CD4-positive, alpha-beta T cell treated with Interleukin-4 for 4 hours (primary cell): ENCODE measurements at places on chromosomes 3 and 15.

- DNase-seq = no peak
These were observed 40.5 kb downstream of the SCN5A start for GRCh38 chr3:38608961-38609360.

- DNase-seq = no peak
These were observed 31.0 kb upstream of the ATOSA start for GRCh38 chr15:52710050-52710707.

DNA sequence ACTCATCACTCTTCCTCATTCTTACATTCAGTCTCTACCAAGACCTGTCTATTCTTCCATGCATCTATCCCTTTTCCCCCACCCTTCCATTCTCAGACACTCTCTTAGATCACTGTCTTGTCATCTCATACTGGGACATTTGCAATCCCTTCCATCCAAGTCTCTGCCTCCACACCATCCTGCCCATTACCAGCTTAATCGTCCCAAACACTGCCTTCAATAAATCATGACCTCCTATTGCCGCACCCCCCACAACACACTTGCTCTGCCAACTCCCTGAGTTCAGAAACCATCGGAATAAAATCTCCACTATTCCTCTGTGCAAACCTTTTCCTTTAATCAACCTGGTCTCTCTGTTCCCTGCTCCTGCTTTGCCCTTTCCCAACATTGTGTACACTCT, 18.9 kb downstream of the MYH15 start:
- DNase-seq = no peak

DNA sequence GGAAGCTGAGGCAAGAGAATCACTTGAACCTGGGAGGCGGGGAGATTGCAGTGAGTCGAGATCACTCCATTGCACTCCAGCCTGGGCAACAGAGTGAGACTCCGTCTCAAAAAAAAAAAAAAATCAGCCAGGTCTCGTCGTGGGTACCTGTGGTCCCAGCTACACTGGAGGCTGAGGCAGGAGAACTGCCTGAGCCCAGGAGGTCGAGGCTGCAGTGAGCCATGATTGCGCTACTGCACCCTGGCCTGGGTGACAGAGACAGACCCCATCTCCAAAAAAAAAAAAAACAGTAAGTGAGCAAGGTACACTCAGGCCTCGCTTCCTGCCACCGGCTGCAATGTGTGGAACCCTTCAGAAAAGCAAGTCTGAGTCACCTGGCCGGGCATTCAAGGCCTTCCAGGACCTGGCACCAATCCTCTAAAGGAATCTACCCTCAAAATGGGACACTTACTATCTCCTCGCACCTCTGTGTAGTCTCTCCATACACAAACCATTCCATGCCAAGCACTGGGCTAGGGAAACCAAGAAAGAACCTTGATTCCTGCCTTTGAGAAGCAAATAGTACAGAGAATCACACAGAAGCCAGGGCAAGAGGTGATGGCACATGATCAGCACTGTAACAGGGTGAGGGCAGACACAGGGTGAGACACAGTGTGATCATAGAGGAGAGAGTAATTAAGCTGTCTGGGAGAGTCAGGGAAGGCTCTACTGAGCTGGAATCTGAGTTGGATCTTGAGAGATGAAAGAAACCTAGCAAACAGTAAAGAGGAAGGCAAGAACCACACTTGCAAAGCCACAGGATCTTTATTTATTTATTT, 9.7 kb downstream of the SCAMP2 start:
- DNase-seq = no peak

DNA sequence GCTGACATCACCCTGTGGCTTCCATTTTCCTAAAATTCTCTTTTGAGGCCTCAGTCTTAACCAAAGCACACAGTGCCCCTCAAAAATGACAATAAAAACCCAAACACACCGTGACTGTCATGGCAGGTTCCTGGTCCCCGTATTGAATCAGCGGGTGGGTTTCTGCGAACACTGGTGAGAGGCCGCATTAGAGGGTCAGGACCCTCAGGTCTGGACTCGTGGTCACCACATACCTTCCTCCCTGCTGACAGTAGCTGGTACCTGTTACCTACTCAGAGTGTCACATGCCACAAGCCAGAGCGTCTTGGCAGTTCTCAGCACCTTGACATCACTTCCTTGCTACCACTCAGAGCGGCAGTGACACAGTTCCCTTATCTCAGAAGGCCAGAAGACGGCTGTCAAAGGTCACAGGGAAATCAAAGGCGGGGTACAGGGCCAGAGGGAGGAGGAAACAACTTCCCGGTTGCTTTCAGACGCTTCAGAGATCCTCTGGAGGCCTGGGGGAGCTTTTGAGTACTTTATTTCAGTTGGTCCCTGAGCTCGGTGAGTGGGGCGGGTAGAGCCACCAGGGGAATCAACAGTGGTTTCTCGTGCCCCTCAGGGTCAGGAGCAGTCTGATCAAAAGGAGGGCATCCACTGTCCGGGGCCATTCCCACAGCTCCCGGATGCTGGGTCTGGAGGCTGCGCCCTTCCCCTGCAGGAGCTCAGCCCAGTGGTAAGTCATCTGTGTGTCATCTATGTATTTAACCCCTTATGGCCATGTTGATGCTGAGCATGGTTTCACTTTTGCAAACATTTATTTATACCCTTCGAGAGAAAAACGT, at the start of the genes CCR5AS and CCRL2:
Gene CCR5AS (minus strand): TSS at position 279 of the 824 bp plus-strand sequence.
Gene CCRL2 (plus strand): TSS at position 472 of the 824 bp plus-strand sequence. CDS start 821 bp downstream, outside the sequence.
- DNase-seq = peak; percentile 50

- DNase-seq = no peak
These were observed 105.1 kb downstream of the ZMAT3 start for GRCh38 chr3:178966299-178967176.

DNA sequence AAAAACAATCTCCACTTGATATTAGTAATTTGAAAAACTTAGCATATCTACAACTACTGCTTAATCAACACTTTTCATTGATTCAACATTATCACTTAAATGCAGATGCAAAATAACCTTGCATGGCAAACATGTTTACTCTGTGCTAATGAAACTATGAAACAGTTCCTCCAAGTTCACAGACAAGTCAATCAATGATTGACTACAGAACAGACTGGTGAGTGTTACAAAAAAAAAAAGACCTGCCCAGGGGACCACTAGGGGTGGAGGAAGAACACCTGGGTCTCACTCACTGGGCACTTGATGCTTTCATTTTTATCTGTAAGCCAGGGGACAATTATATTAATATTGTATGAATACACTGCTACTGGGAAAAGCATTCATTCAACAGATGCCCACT, 4.3 kb upstream of the NR2C2 start:
- DNase-seq = no peak

DNA sequence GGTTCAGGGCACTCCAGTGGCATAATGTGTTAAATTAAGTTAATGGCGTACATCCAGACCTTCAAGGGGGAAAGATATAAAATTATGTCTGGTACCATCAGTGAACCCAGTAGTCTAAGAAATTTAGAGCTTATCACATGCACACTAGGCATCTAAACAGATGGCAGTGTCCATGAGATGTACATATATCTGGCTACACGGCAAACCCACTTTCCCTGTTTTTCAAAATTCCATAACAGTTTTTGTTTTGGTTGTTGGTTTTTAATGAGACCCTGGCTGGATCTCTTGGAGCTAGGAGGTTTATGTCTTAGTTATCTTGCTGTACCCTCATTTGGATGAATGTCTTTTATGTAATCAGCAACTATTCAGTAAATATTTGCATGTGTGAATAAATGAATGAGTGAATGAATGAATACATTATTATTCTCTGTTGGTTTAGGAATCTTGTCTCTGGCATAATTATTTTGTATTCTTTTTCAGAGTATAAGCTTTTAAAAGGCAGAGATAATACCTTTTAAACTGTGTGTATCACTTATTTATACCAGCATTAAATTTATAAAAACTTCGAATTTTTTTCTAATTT, 3.1 kb upstream of the UTS2B start:
- DNase-seq = no peak

DNA sequence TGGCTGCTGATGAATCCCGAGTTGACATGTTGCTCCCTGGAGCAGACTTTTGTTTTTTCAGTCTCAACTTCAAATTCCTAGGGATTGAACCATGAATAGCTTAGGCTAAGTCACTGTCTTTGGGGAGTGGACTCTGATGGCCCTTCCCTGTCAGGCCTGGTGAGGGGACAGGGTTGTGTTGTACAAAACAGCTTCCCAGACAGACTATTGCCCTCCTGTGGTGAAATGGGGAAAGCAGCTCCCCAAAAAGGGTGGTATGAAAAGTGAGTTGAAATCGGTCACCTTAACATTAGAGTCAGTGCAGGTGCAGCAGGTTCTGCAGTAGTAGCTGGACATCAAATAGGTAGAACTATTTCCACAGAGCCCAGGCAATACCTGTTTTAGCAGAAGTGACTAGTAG, 775.6 kb downstream of the ROBO2 start:
- no peak for DNase-seq

GRCh38 chr3:87191641-87192040, 35.5 kb upstream of the CHMP2B start:
- no peak for DNase-seq

- no peak for DNase-seq
These were observed 72.7 kb downstream of the DNAJB8 start for GRCh38 chr3:128394033-128394432.

GRCh38 chr3:112297714-112298113, 3.7 kb upstream of the SLC9C1 start:
- no peak for DNase-seq

DNA sequence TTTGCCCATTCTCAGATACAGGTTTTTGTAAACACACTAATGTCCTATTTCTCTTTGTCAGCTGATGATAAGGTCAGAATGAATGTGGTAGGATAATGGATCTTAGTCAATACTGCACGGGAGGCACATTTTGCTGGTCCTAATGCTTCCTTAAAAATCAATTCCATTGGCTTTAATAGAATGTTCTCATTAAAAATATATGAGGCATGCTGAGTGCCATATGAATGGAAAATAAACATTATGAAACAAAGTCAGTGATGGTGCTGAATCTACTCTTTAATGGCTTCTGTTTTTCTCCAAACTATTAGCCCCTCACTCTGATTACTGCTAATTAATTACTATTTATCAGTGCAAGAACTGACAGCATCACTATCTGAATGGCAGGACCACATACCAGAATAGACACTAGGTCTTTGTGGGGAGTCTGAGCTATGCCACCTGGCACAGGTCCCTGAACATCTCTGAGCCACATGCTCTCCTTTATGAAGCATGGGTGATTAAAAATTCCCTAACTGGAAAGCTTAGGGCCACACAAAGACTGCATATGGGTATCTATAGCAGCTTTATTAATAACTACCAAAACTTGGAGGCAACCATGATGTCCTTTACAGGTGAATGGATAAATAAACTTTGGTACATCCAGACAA, 278.9 kb downstream of the MEX3B start:
- DNase-seq = no peak

DNA sequence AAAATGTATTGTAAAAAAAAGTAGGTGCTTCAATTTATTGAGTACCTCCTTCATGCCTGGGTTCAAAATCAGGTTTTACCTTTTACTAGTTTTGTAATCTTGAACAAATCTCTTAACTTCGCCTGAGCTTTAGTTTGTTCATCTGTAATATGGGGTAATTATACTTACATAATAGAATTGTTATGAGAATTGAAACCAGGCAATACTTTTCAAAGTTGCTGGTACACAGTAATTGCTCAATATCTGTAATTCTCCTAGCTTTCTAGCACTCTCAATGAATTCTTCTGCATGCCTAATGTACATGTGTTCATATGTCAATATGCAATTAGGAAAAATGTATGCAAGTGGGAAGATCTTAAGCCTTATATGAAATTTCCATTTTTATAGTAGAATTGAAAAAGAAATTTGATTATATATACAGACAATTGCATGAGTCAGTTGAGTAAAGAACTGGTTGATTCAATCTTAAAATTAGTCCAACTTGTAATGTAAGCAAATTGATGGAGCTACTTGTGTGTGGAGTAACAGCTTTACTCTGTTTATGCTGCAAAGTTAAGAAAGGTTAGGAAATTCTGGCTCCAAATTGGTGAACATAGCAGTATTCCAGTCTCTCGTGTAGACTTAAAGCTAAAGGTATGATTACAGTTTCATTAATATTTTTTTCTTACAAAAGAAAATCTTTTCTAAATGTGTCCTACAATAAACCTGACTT, 4.1 kb downstream of the TNFSF10 start:
- no peak for DNase-seq

- DNase-seq = no peak
These were observed 4.9 kb upstream of the STAB1 start for GRCh38 chr3:52490035-52490938.

DNA sequence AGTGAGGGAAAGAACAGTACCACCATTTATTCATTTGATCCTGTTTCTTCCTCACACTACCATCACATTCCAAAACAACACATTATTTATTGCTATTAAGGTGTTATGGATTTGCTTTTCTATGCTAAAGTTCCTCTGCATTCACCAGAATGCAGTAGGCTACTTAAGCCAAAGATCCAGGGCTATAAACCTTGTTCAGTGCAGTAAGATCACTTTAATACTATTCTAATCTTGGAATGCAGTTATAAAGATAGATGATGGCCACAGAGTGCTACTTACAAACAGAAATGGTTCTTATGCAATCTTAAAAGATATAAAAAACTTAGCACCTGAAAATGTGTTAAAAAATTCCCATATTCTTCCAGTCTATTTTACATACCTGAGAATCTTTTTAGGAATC, 107.5 kb upstream of the TSPAN3 start:
- no peak for DNase-seq

GRCh38 chr3:115292131-115292530, 145.0 kb upstream of the ZBTB20 start:
- DNase-seq = no peak

DNA sequence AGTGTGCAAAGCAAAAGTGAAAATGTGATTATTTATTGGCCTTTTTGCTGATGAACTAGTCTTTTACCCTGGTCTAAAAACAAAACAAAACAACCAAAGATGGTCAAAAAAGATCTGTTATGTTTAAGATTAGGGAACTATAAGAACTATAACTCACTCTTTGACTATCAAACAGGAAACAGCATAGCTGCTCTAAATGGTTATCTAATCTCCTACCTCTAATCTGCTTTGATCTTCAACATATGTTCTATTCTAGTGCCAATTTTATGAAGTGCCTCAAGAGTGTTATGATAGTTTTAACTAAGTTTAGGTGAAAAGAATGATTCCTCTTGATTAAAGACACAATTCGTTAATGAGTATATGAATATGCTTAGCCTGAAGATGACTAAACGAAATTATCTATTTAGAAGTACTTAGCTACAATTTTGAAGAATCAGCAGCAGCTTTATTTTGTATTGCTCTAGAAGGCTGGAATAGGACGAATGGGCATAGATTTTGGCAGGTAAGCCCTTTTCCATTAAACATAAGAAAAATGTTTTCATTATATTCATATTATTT, 46.0 kb downstream of the SETD2 start:
- peak; percentile 7 for DNase-seq

DNA sequence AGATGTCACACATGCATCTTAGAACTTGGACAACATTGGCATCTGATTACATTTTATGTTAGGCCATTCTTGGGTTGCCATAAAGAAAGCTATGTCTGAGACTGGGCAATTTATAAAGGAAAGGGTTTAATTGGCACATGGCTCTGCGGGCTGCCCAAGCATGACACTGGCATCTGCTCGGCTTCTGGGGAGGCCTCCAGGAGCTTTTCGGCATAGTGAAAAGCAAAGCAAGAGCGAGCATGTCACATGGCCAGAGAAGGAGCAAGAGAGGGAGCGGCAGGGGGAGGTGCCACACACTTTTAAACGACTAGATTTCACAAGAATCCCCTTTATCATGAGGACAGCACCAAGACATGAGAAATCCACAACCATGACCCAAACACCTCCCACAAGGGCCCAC, 11.3 kb downstream of the RYR3 start:
- no peak for DNase-seq

- DNase-seq = no peak
These were observed 27.5 kb upstream of the ACKR4 start for GRCh38 chr3:132569580-132569979.
